Lower leg skin (tissue), 4 donors: ENCODE measurements at places on chromosomes 13 and 19. TPM values are rescaled to one million over a fixed set of nuclear protein-coding genes. Genes with fewer than 3 reads are reported as not detected.

GRCh38 chr19:36030264-36031148, 2.2 kb downstream of the CLIP3 start:
- no peak for DNase-seq

DNA sequence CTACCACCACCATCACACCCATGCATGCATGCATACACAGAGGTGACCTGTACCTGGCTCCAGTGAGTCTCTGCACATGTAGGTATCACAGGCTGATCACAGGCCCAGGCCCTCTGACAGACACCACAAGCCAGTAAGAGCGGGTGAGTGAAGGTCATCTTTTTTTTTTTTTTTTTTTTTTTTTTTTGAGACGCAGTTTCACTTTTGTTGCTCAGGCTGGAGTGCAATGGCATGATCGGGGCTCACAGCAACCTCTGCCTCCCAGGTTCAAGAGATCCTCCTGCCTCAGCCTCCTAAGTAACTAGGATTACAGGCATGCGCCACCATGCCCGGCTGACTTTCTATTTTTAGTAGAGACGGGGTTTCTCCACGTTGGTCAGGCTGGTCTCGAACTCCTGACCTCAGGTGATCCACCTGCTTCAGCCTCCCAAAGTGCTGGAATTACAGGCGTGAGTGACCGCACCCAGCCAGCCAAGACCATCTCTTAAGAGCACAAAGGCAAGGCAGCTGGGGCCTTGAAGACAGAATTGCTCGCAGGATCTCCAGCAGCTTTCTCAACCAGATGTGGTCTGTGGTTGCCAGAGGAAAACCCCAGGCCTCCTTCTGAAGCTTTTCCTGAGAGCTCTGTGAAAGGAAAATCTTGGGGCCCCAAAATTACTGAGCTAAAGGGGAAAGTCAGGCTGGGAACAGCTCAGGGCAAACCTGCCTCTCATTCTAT, 3.2 kb upstream of the NKG7 start:
- DNase-seq = no peak

- DNase-seq = no peak
Observed at GRCh38 chr13:73984201-73984600, 150.0 kb downstream of the KLF12 start.

The ANGPTL4 gene
- 26.0 TPM for total RNA-seq

DNA sequence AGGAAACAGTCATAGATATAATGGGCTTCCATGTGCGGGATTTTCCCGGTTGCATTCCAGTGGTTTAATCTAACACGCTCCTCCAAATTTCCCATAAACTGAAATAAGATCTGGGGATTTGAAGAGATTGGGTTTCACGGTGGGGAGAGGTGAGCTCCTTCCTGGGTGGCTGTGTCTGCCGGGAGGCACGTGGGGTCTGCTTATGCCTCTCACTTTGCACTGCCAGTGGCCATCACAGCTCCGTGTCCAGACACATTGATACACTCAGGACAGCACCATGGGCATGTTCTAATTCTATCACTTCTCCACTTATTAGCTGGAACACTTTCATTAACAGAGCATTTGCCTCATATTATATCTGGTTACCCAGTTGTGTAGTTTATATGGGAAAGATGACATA, 73.4 kb downstream of the SOX1 start:
- DNase-seq = no peak

The C19orf85 gene
- not detected for total RNA-seq

DNA sequence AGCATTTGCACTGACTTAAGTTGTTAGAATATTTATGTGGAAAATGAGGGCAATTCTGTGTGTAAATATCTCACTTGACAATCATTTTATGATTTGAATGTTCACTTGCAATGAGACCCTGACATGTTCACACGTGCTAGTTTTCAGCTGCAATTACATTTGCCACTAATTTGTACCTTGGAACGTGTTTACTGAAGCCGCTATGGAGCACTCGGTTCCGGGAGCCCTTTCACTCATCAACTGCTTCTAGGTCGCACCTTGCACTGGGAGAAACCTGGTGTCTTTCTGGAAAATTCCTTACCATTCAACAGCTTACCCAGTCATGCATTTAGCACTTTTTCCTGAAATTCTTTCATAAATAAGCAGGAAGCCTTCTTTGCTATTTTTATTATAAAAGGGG, 229.6 kb downstream of the ZIC5 start:
- no peak for DNase-seq

DNA sequence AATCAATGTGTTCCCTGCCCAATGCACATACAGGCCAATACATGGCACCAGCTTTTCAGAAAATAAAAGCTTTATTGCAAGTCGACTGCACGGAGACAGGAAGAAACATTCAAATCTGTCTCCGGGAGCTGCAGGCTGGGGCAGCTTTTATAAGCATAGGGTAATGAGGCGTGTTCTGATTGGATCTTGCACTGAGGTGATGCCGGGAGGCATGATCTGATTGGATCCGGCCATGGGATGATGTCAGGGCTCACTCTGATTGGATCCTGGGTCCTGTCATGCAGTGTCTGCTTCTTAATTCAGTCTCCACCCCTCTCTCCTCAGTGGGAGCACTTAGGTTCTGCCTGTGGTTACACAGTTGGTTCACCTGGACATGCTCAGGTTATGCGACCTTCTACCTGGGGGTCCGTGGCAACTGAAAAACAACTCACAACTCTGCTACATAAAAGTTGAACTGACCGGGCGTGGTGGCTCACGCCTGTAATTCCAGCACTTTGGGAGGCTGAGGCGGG, 11.8 kb upstream of the FBN3 start:
- DNase-seq = no peak

DNA sequence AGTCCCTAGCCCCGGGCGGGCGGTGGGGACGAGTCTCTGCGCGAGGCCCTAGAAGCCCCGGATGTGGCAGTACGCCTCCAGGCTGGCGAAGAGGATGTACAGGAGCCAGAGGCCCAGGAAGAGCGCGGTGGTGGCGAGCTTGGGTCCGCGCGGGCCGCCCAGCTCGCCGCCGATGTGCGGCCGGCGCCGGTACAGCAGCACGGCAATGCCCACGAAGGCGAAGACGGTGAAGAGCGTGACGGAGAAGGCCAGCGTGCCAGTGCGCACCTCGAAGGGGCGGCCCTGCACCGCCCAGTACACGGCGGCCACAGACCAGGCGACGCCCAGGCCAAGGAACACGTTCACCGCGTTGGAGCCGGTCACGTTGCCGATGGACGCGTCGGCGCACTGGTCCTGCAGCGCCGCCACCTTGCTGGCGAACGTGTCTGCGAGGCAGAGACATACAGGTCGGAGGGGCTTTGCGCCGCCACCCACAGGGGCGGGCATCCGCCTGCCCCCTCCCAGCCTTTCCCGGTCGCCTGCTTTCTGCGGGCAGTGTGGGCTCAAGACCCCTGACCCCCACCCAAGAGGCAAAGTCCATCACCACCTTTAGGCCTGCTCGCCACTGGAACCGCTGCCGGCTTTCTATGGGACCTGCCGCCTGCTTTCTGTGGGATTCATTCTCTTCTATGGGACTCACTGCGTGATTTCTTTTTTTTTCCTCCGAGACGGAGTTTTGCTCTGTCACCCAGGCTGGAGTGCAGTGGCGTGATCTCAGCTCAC, 10.9 kb upstream of the MEIS3 start:
- no peak for DNase-seq
